Activated T-helper 1 cell treated with anti-CD3 and anti-CD28 coated beads, Interleukin-12 subunit alpha, Interleukin-12 subunit beta, Interleukin-2, Interleukin-4 antibody, amounts not matched to agents 30 ng/mL and 10 ng/mL and 1 ng/mL, durations not matched to agents 14 hours and 24 hours and 36 hours (primary cell): ENCODE measurements at places on chromosomes 11 and 22.

- H3K27ac ChIP-seq, result no peak overlapping the region
- H3K4me1 ChIP-seq, result no peaks in the 10 kb centered on the region
- DNase-seq, result no peak
Observed at GRCh38 chr11:114826910-114827442, 148.6 kb downstream of the NXPE2 start.

DNA sequence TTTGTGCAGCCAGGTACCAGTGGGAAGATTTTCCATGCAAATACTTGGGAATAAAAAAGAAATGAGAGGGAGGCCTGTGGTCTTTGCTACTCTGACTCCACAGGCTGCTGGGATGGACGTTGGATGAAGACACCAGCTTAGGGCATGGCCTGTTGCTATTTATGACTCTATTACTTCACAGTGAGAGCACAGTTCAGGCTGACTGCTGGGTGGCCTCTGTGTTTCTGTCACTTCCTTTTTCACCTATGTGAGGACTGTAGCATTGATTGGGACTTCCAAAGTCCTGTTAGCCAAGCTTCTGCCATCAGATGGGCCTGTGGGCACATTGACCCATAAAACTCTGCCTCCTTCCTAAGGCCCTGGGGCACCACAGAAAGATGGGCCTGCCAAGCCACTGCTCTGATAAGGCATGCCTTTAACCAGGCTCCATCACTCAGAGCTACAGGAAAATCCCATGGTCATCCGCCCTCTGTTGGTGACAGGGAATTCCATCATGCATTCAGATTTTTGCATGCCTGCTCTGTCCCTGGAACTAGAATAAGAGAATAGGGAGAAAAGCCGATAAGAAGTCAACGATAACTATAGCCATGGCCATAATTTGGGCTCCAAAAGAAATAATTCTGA lies 64.6 kb downstream of the KCNJ1 start:
- DNase-seq, result no peak
- H3K27ac ChIP-seq, result no peak overlapping the region
- H3K4me3 ChIP-seq, result no peak overlapping the region
- H3K27me3 ChIP-seq, result no peaks in the 10 kb centered on the region
- peaks cover 38% of the 10 kb centered on the region for H3K4me1 ChIP-seq
- H3K36me3 ChIP-seq, result peaks cover 33% of the 10 kb centered on the region

DNA sequence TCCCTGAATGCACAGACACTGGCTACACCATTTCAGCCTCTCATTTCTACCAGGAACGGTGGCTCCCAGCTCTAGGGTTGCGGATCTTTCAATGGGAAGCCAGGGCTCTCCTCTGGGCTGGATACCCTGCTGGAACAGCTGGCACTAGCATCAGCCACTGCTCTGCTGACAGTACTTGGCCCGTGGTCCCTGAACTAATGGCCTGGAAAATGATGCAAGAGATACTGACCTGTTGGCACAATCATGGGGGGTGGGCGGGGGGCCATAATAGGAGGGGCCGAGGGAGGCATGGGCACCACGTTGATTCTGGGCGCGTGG lies 10.7 kb upstream of the TBC1D10A start:
- no peak overlapping the region for H3K4me3 ChIP-seq
- no peak overlapping the region for H3K27ac ChIP-seq
- peaks cover 36% of the 10 kb centered on the region for H3K4me1 ChIP-seq
- no peaks in the 10 kb centered on the region for H3K27me3 ChIP-seq
- H3K36me3 ChIP-seq, result peaks cover 74% of the 10 kb centered on the region

- H3K27me3 ChIP-seq, result peaks cover 6% of the 10 kb centered on the region
- H3K4me3 ChIP-seq, result no peak overlapping the region
- no peaks in the 10 kb centered on the region for H3K36me3 ChIP-seq
- H3K4me1 ChIP-seq, result no peaks in the 10 kb centered on the region
- no peak overlapping the region for H3K27ac ChIP-seq
Observed at GRCh38 chr22:49218142-49218541, 609.5 kb downstream of the BRD1 start.

- no peaks in the 10 kb centered on the region for H3K4me1 ChIP-seq
- peak overlapping the region; percentile 7 for H3K4me3 ChIP-seq
- no peaks in the 10 kb centered on the region for H3K36me3 ChIP-seq
Observed at GRCh38 chr11:69644962-69645675, 4.2 kb downstream of the CCND1 start.

DNA sequence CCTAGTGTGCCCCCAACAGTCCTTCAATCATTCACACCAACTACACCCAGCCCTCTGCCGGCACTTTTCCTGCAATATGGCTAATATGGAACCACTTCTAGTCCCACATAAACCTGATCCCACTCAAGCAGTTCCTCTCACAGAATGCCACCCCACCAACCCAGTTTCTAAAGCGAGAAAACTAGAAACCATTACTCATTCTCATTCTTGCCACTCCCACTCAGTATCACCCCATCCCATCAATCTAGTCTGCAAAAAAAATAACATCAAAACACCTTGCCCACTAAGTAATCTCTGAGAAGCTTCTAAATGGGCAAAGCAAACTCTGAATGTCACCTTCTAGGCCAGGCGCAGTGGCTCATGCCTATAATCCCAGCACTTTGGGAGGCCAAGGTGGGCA lies 17.9 kb downstream of the NAP1L4 start:
- H3K27me3 ChIP-seq, result no peaks in the 10 kb centered on the region
- no peak for DNase-seq
- H3K27ac ChIP-seq, result peak overlapping the region; percentile 66
- no peak overlapping the region for H3K4me3 ChIP-seq

- H3K36me3 ChIP-seq, result no peaks in the 10 kb centered on the region
- no peak overlapping the region for H3K27ac ChIP-seq
- H3K4me3 ChIP-seq, result no peak overlapping the region
- DNase-seq, result no peak
- H3K4me1 ChIP-seq, result no peaks in the 10 kb centered on the region
Observed at GRCh38 chr11:44011797-44012196, 36.0 kb upstream of the ACCSL start.

- H3K36me3 ChIP-seq, result peaks cover 2% of the 10 kb centered on the region
- peak overlapping the region; percentile 48 for H3K4me3 ChIP-seq
- no peak for DNase-seq
Observed at GRCh38 chr11:114087025-114087424, 27.5 kb downstream of the ZBTB16 start.

DNA sequence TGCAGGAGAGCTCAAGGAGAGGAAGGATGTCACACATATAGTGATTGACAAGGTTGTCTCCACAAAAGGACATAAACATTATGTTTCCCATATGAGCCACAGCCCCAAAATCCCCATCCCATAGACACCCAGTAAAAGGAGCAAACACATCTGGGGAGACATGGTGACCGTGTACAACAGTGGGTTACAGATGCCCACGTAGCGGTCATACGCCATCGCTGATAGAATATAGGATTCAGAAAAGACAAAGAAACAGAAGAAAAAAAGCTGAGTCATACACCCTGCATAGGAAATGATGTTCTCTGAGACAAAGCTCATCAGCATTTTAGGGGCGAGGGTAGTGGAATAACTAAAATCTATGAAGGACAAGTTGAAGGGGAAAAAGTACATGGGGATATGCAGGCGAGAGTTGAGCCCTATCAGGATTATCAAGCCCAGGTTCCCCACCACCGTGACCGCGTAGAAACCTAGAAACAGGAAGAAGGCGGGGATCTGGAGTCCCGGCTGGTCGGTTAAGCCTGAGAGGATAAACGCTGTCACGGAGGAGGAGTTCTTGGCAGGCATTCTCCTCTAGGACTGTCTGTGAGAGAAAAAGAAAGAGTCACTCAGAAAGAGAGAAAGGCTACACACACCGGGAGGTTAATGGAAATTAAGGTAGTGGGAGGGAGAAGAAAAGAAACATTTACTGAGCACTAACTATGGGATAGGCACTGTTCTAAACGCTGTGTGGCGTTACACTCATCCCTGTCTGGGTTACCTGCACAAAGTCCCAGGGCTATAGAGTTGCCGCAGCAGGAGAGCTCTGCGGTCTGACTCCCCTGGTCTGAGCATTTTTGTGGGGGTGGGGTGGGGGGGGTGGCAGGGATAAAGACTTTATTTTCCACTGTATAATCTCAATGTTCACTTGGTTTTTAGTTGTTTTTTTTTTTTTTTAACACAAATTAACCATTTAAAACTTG lies 36.1 kb upstream of the OR8B8 start:
- H3K4me3 ChIP-seq, result peak overlapping the region; percentile 70
- no peaks in the 10 kb centered on the region for H3K36me3 ChIP-seq
- peaks cover 11% of the 10 kb centered on the region for H3K4me1 ChIP-seq
- H3K27ac ChIP-seq, result peak overlapping the region; percentile 41

DNA sequence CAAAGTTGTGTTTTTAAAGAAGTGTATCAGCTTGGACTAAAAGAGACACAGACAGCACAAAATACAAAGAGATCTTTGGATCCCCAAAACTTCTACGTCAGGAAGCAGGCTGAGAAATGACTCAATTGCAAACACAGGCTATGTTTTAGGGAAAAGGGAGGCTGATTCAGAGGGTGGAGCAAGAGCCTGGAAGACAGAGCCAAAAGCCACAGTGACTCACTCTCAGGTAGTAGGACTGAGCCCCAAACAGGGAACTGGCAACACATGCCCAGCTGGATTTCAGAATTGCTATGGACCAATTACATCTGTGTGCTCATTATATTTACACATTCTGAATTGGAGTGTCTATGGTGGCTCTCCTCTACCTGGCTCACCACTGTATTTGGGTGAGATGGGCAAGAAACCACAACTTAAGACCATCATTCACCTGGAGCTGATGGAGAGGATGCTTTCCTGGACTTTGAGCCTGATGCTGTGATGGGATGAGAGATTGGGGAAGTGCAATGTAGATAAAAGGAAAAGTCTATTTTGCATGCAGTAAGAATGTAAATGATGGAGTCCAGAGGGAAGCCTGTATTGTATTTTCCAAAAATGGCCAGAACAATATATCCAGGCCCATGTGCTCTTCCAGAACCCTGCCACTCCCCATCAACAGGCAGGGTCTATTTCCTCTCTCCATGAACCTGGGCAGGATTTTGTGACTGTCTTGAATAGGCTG lies 20.8 kb upstream of the LINC01488 start:
- H3K4me1 ChIP-seq, result no peaks in the 10 kb centered on the region
- H3K4me3 ChIP-seq, result no peak overlapping the region
- peaks cover 5% of the 10 kb centered on the region for H3K27me3 ChIP-seq
- no peak for DNase-seq
- no peaks in the 10 kb centered on the region for H3K36me3 ChIP-seq

DNA sequence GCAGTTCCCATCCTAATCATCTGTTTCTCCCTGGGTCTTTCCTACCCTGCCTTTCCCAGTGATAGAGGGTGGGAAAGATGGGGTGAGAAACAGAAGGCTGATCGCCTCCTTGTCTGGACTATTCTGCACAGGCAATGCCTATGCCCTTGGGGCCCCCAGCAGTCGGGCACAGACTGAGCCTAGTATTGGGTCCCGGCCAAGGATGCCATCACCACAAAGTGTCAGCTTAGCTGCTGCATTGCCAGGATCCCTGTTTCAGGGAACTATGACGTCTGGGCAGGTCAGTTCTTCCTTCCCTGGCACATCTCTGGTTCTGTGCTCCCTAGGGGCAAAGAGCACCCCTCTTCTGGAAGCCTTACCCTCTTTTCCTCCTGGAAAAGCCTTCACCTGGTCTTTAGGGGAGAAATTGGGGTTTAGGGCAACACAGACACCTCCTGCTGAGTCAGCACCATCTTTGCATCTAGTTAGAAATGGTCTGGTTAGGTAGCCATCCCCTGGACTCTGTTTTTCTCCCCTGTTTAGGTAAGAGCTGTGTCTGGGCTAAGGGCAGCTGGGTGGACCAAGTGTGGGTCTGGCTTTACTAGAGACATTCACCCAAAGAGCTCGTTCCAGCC lies 2.1 kb downstream of the ADAMTS8 start:
- H3K27ac ChIP-seq, result no peak overlapping the region
- peaks cover 51% of the 10 kb centered on the region for H3K27me3 ChIP-seq

- peaks cover 4% of the 10 kb centered on the region for H3K4me1 ChIP-seq
- H3K36me3 ChIP-seq, result no peaks in the 10 kb centered on the region
- DNase-seq, result no peak
- no peak overlapping the region for H3K4me3 ChIP-seq
- H3K27me3 ChIP-seq, result peaks cover 5% of the 10 kb centered on the region
- no peak overlapping the region for H3K27ac ChIP-seq
Observed at GRCh38 chr11:113894421-113894996, 10.1 kb upstream of the HTR3B start.

GRCh38 chr22:23068832-23069385 lies 1.4 kb upstream of the GNAZ start:
- H3K36me3 ChIP-seq, result no peaks in the 10 kb centered on the region
- no peak for DNase-seq
- peak overlapping the region; percentile 75 for H3K4me3 ChIP-seq
- H3K27ac ChIP-seq, result no peak overlapping the region

DNA sequence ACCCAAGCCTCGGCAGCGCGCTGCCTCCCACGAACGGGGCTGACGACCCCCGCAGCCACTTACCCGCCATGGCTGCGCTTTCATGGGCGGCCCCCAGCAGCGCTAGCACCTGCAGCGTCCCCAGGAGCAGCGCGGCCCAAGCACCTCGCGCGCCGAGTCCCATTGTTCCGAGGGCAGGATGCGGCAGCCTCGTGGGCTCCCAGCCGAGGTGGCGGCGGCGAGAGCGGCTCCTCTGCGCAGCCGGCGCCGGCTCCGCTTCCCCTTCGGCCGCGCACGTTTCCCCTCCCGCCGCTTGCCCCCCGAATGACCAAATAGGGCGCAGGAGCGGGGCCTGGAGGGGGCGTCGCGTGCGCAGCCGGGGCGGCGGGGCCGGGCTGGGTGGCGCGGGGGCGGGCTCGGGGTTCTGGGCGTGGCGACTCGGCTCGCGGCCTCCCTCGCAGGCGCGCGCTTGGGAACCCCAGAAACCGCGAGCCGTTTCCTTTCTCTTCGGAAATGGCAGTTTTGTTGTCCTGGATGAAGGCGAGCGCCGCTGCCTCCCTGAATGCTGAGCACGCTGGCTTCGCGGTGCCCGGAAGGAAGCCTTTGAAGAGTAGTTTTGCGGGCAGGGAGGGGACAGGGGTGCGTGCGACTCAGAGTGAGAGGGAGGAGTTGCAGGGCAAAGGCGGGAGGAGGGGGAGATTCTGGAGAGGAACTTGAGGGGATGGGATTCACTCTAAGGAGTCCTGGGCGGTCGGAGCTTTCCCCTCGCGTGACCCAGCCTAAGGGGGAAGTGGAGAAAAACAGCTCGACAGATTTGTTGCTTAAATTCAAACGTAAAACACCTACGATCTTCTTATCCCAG lies at the start of gene TMEM123:
Gene TMEM123 (minus strand): TSS at position 305 of the 841 bp plus-strand sequence. CDS start 142 bp downstream, at position 163.
- peak within 1 kb of the TSS; percentile 99 for H3K27ac ChIP-seq
- H3K4me3 ChIP-seq, result peak within 1 kb of the TSS; percentile 94
- peak; percentile 88 for DNase-seq
- H3K27me3 ChIP-seq, result peaks cover 3% of the 10 kb centered on the region
- H3K36me3 ChIP-seq, result peaks cover 14% of the 10 kb centered on the region
- peaks cover 86% of the 10 kb centered on the region for H3K4me1 ChIP-seq

GRCh38 chr11:6360183-6360582 lies 30.1 kb upstream of the SMPD1 start:
- no peak overlapping the region for H3K27ac ChIP-seq
- no peaks in the 10 kb centered on the region for H3K27me3 ChIP-seq
- DNase-seq, result no peak

- DNase-seq, result peak; percentile 41
- H3K27ac ChIP-seq, result peak overlapping the region; percentile 91
- peaks cover 44% of the 10 kb centered on the region for H3K4me1 ChIP-seq
- H3K36me3 ChIP-seq, result no peaks in the 10 kb centered on the region
- peak overlapping the region; percentile 89 for H3K4me3 ChIP-seq
- H3K27me3 ChIP-seq, result peaks cover 3% of the 10 kb centered on the region
Observed at GRCh38 chr11:130315354-130315970, 745 bp upstream of the ZBTB44 start.
